Fibroblast of skin of abdomen (primary cell): ENCODE measurements at places on chromosomes 6 and 20.

- DNase-seq: no peak
Measured at GRCh38 chr20:44690781-44691423, 24.3 kb upstream of the CCN5 start.

- DNase-seq: no peak
Measured at GRCh38 chr20:22410556-22411130, 173.7 kb downstream of the FOXA2 start.

DNA sequence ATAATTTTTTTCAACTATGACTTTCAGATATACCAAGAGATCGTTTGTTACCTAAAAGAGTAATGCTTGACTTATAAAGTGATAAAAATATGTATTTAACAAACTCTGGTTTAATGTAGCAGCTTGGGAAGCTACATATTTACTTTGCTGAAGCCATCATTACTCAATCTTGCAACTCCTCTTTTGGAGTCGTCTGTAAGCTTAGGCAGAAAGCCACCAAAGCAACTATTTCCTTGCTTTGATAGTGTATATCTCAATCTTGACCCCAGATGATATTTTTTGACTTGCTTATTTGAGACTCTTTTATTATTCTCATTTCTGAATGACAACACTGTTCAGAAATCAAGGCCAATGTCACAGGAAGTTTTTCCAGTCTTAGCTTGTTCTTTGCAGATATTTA lies 183.0 kb downstream of the SAMD5 start:
- DNase-seq: no peak

DNA sequence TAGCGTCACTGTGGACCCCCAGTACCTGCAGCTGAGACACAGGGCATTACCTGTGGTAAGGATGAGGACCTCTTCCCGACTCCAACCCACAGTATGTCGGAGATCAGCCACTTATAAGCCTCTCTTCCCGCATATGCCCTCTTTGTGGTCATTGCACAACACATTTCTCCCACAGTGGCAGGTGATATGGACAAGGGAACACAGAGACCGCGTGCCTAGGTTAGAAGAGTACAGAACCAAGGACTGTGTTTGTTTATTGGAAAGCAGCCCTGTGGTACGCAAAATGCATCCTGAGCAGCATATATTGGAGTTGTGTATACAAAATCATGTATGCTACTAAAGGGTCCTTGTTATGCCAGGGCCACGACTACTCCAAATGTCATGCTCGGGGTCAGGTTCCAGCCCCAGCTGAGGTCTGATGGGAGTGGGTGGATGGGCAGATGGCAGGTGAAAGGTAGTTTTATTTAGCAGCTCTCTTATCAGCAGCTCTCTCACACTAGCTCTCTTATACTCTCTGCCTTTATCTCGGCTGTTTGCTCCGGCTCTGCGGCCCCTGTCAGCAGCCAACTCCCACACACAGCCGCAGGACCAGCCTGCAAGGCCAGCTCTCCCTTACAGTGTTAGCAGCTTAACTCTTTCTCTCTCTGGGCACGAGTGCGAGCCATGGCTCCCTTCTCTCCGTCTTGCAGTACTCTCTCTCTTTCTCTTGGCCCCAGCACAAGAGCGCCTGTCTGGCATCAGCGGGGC lies 569.0 kb downstream of the KIF16B start:
- DNase-seq: no peak

DNA sequence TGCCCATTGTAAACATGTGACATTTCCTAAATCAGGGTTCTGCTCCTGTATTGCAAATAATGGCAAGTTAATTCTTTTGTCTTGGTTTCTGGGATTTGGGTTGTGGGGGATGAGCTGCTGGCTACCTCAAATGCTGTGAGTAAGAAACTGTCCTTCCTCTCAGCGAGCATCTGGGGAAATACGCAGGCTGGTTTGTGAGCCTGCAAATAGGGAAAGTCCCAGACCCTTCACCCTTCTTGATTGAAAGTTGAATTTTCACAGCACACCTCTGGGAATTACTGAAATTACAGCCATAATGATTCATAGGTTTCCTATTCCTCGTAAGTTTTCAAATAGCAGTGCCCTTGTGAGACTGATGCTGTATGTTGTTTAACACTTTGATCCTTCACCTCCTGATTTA lies 138.1 kb downstream of the TBXT start:
- peak; percentile 41 for DNase-seq

GRCh38 chr20:41560970-41561369 lies 57.2 kb downstream of the CHD6 start:
- DNase-seq: no peak

DNA sequence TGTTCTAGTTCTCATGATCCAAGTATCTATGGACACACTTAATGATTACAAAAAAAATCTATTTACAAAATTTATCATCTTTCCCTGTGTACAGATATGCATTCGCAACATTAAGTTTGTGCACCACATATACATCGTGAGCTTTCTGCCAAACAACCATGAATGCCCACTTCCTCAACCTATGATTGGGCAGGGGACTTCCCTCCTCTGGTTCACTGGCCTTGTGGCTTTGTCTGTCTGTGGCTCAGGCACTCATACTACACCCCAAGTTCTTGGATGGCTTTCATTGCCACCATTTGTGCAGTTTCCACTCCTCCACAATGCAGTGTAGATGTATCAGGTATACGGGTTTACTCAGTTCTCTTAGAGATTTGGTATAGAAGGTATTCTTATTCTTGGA lies 74.9 kb downstream of the HS3ST5 start:
- no peak for DNase-seq

- DNase-seq: no peak
Measured at GRCh38 chr6:41768545-41769308, 11.0 kb downstream of the FRS3 start.

GRCh38 chr6:20540683-20541082 lies 6.4 kb downstream of the CDKAL1 start:
- no peak for DNase-seq

DNA sequence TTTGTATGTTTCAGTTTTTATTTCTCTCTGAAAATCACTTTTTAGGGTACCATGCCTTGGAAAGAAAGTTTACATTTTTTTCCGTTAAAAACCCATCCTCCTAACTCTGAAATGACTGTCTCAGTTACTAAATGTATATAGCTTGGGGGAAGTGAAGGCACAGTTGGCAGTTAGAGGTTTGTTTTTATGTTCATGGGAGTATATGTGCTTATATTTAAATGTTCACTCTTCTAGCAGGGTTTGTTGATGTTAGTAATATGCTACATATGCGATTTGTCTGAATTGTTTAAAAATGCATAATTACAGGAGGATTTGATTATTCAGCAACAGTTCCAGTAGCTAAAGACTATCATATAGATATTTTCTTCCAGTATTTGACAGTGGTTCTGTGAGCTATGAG lies 31.1 kb downstream of the CDKAL1 start:
- no peak for DNase-seq

DNA sequence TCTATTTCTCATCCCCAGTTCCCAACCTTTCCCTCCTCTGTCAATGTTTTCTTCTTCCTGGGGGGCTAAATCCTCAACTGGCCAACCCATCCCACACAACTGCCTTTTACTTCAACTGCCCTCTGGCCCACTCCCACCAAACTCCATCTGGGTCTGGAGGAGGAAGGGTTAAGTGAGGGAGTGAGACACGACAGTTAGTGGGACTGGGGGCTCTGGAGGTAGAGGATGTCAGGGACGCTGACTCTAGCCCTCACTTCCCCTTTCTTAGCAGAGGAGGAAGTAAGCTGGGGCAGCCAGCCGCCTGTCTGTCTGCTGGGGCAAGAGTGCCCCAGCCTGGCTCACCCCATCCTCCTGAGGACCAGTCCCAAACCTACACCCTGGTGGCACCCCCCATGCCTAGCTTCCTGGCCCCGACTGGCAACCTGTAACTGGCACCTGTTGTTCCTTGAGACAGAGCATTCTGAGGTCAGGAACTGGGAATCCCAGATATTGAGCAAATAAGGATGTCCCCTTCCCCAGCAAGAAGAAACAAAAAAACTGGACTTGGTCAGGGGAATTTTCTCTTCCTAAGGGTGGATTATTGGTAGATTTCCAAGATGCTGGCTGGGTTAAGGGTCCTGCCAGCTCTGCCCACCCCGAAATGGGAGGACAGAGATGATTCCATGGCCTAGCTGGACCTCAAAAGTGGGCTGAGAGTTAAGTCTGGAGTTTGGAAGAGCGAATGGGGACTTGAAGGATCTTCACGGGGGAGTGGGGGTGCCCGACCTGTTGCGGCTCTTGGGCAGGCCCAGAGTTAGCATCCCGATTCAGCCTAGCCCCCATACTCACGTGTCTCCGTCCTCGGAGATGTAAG lies 971 bp downstream of the NFKBIE start:
- DNase-seq: peak; percentile 20

GRCh38 chr20:52105442-52106422 lies 85.8 kb downstream of the ZFP64 start:
- peak; percentile 33 for DNase-seq

DNA sequence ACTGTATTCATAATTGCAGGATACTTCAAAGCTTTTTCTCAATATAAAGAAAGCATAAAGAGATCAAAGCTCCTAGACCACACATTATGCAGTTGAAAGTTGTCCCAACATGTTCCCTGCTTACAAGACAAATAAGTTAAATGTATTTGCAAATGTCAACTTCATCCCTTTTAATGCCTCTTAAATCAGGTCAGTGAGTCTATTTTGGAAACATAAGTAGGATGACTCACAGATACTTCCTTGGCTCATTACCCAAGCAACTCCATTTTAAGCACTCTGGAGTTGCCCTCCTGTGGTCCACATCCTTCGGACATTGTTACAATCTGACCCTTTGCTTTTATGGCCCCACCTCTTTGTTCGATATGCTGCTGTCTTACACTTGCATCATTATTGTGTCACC lies 162.0 kb downstream of the FAXC start:
- no peak for DNase-seq

GRCh38 chr6:130282234-130282995 lies 59.7 kb upstream of the SAMD3 start:
- peak; percentile 51 for DNase-seq

- DNase-seq: no peak
Measured at GRCh38 chr6:52305411-52305810, 20.9 kb upstream of the MCM3 start.

DNA sequence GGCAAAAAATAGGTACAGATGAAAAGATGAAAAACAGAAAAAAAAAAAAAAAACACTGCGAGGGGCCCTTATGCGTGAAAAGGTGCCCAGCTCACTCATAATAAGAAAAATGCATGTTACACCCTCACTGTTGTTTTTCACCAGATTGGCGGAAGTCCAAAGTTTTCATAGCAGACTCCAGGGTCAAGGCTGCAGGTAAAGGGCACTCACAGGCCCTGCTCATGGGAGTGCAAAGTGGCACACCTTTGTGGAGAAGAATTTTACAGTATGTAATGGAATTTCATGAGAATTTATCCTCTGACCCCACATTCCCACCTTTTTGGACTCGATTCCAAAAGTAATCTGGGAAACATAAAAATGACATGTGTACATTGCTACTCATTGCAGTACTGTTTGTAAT lies 108.2 kb downstream of the CDKAL1 start:
- DNase-seq: no peak

DNA sequence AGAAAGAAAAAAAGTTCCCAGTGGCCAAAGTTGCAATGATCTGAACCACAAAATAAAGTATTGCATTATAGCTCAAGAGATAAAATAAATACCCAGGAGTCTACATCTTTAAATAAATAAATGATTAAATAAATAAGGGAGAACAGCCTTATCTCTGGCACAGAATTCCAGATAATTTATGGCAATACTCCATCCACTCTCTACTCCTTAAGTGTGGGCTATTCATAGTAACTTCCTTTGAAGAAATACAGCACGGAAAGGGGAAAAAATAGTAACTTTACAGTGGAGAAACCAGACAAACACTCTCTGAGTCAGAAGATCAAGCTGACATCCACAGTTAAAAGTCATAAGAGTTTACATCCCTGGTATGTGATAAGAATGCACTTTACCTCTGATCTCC lies 11.6 kb downstream of the AURKA start:
- DNase-seq: peak; percentile 25

DNA sequence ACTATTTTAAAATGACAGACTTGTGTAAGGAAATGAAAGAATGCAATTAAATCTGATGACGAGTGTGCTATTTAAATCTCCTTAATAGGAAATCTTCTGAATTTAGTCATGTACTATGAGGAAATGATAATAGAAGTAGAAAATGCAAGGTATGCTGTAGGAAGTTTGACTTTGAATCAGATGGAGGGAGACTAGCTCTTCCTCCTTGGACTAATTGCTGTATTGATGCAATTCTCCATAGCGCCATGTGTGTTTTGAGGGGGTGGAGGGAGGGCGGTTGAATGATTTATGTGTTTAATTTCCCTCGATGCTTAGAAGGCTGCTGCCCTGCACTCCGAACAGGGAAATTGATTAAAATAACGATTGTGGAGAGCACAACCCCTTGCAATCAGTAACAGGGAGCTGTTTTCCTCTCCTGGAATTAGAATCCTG lies 214.4 kb upstream of the PRND start:
- DNase-seq: peak; percentile 98

- DNase-seq: no peak
Measured at GRCh38 chr6:24988562-24988961, 52.8 kb upstream of the RIPOR2 start.

GRCh38 chr6:149028767-149029405 lies 282.1 kb downstream of the UST start:
- peak; percentile 88 for DNase-seq

DNA sequence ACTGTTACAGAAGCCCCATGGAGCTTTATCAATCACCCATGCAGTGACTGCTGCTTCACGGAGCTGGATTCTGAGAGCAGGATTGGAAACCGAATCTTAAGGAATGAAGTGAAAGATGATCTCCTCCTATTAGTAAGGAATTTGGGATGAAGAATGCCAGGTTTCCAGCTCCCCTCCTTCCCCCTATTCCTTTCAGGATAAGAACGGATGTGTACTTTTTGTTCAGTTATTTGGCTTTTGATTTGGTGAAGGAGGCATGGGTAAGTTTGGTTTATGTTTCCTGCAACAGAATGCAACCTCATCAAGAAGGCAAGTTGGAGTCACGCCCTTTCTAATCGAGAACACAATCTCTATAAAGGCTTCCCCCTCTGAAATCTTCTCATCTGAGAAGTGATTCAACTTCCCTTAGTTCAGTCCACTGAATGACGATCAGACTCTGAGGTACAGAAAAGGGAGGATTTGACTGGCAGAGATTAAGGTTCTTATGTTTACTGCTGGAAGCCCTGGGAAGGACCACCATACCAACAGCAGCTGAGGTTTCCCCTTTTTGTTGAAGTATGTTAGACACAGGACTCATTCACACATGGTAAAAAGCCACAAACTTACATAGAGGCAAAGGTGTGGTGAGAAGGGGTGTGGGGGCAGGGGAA lies 5.5 kb downstream of the ELMO2 start:
- DNase-seq: peak; percentile 56

DNA sequence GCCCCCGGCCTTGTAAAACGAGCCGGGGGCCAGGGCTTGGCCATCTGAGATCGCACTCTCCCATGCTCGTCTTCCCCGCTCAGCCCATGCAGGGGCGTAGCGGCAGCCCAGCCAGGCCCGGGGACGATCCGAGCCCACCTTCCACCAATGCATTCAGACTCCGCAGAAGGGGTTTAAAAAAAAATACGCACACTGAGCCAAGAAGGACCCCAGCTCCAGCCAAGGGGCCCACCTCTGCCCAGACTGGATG lies 320 bp downstream of the GSTA4 start:
- no peak for DNase-seq
